ENCODE measurements at places on chromosomes 5 and 9.

DNA sequence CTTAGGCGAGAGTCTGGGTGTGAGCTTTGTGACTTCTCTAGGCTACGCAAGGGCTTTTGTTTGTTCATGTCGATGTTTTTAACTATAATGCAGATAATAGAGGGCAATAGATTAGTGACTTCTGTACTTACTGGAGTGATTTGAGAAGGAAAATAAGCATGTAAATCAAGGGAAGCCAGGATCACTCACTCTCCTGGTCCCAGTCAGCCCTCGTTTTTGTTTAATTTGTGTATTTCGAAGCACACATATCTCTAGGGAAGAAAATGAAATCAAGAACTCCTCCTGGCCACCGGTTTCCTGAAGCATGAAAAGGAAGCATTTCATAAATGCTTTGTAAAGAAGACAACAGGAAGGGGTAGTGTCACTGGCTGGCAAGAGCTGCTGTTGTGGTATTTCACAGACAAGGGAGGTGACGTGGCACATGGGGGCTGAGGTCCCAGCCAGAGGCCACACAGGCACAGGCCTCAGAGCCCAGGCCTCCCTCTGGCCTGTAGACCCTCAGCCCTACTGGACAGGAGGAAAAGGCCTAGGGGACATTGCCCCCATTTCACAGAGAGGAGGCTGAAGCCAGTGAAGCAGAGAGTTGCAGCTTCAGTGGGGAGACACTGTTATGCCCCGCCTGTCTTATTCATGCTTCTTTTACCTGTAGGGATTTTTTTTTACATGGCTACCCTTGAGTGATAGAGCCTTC lies 34.1 kb downstream of the IRF1 start:
- peak; percentile 49 for DNase-seq

DNA sequence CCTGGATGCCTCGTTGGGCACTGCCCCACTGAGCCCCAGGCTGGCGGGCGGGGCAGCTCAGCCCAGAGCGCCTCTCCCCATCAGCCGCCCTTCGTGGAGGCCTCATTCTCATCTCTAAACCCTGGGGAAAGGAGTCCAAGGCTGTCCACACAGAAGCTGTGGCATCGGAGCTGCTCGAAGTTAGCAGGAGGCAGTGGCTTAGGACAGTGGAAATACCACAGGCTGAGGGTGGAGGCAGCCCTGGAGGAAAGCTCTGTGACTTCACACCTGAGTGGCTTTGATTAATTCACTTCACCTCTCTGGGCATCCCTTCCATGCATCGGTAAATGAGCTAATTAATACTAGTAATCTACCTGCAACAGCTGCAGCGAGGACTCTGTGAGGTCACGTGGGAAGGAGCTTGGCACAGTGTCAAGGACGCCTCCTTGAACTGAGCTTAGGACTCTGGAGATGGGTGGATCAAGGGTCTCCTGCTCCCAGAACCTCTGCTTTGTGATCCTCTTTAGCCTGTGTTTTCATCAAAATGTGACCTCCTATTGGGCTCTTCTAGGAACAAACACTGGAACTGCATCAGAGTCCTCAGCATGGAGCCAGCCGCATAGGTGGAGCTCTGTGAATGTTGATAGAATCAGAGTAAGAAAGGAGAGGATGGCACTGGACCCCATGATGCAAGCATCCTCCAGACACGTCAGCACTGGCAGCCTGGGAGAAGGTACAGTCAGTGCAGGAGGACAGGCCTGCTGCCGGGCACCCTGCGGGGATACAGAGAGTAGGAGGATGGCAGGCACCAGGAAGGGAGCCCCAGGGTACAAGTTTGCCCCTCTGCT lies 842 bp upstream of the ANGPTL2 start:
- no peak for DNase-seq

GRCh38 chr9:23496489-23497136 lies 329.4 kb downstream of the ELAVL2 start:
- DNase-seq = no peak

GRCh38 chr5:53030893-53031292 lies 41.7 kb downstream of the ITGA2 start:
- no peak for DNase-seq

DNA sequence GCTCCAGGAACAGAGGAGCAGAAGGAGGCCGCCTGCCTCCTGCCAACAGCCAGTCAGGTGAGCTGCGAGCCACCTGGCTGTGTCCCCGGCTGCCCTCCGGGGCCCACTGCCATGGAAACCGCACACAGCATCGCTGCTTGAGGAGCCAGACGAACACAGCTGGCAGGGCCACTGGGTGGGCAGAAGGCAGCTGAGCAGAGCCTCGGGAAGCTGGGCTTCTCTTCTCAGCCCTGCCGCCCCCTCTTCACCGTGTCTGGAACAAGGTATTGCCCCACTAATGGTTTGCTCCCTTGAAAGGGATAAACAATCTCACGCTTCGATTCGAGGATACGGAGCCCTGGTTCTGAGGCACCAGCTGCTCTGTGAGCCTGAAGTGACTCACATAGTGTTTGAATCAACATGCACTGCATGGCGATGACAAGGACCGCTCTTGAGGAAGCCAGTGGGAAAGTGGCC lies 63.7 kb upstream of the RUFY1 start:
- no peak for DNase-seq

DNA sequence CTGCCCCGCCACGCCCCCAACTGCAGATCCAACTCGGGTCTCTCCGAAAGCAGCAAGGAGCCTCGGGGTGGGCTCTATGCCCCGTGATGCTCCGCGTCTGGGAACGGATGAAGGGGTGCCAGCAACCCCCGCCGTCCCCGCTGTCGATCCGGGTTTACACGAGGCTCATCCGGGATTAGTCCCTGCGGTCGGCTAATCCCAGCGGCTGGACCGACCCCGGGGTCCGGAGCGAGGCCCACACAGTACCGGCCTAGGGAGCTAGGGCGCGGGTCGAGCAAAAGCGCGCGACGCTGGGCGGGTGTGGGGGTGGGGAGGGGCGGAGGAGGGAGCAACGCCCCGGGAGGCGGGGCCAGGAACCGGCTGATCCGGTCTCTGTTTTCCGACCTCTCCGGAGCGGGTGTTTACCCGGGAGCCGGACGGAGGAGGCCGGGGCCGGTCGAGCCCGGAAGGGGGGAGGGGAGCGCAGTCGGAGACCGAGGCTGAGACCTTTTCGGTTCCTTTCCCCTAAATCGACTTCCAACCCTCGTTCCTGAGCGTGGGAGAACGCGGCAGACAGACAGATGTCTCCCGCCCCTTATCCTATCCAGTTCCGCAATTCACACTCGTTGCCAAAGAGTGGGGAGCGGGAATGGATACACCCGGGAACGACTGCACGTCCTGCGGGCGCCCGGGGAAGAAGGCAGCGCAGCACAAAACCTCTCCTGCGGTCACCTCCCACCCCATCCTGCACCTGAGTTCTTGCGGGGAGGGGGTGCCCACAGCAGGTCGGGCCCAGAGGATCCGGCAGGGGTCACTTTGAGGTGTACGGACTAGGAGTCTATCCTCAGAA lies 28.6 kb downstream of the PCDH1 start:
- DNase-seq = peak; percentile 82

DNA sequence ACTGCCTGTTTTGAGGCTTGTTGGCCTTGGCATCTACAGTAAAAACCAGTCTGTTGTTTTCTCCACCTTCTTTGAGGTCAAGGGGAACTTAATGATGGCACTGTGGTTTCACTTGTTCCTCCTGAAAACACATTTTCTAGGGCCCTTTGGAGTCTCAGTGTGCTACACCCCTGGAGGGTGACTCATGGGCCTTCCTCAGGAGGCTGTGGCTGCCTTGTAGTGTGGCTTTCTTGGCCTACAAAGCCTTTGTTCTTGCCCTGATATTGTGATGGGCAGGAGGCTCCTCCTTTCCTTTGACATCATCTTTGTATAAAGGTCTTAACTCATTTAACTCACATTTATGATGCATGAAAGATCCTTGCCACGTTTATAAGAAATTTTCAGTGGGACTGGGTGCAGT lies 56.3 kb upstream of the GPBP1 start:
- no peak for DNase-seq

DNA sequence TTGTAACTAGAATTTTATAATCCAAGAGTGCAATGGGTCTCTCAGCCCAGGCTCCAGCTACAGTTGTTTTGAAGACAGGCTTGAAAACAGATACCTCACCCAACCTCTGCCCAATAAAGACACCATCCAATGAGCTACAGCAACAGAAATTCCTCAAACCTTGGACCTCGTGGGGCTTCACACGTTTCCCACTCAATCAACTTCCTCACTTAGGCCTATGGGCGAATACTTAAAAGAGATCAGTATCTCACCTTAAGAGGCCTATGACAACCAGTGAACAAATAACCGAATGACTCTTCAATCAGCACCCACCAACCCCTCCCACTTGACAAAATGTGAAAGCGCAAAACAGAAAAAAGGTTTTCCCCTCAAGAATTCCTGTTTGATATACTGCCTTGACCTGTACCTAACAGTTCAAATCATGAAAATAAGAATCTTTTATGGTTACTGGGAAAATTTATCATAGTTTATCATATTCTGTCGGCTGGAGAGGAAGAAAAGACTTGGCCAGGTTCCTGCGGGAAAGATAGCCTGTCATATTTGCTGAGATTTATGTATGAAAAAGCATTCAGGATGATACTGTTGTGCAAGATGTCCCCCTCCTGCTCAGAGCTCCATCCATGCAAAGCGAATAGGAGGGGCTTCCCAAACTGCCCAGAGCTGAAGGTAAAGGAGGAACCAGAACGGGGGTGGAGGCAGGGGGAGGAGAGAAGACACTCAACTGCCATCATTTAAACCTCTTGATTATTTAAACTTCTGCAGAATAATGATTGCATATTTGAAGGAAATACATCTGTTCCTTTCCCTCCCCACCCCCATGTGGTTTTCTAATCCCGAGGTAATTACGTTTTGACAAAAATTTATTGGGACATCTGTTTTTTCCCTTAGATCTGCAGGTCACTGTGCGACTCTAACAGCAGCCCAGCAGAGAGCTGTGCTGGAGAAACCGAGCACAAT lies 256.3 kb downstream of the NFIB start:
- no peak for DNase-seq

DNA sequence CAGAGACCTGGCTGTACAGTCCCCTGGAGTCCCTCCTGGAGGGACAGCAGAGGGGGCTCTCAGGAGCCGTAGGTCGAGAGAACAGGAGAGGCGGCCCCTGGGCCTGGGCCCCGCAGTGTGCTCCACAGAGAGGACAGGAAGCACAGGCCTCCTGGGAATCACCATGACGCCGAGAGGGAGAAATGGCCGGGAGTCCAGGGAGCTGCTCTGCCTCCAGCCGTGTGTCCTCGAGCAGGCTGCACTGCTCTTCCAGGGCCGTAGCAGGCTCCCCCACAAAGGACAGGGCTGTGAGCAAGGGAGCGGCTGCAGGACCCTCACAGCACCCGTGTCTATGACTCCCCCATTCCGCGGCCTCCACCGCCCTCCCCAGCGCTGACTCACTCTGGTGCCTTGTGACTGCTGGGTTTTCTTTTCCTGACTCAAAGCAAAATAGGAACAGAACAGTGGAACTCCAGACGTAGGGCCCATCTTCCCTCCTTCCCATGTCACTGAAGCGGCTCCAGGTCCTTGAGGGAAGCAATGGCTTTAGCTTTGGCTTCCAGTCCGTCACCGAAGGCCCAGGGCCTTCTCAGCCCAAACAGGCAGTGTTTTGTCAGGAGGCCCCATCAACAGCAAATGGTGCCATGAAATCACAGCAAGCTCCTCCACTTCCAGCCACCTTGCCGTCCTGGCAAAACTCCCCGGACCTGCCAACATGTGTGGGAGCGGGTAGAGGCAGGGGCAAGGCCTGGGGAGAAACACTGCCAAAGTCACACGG lies 114.2 kb downstream of the LHFPL2 start:
- DNase-seq = no peak

GRCh38 chr9:125200216-125201047 lies at the start of gene RABEPK:
RABEPK (plus strand) TSS chr9:125200542; CDS start chr9:125203014, 2,472 bp downstream.
- peak; percentile 93 for DNase-seq

DNA sequence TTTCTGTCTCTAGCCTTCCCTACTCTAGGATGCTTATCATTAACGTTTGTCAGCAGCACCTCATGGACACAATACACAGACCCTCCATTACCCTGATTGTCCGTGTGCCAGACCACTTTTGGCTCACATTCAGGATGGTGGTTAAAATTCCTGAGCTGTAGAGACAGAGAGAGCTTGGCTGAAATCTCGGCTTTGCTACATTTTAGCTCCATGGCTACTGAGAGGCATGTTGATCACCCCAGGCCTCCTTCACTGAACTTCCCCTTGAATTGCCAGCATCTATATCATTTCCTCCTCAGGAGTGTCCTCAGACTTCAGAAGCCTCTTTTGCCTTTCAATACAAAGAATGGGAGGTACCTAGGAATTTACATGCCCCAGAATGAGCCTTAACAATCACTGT lies 104.7 kb upstream of the ISL1 start:
- no peak for DNase-seq
